Left kidney (tissue), 8 donors: ENCODE measurements at places on chromosomes 12 and 14. TPM values are rescaled to one million over a fixed set of nuclear protein-coding genes. Genes with fewer than 3 reads are reported as not detected.

Gene GALNT9
- 7.3 TPM for polyA plus RNA-seq

Gene TMEM179
- polyA plus RNA-seq = 0.60 TPM

Gene CLEC9A
- polyA plus RNA-seq = 0.76 TPM

Gene IFI27L2
- polyA plus RNA-seq = 17.3 TPM

Gene GLT8D2
- 11.0 TPM for polyA plus RNA-seq

Gene DGLUCY
- 78.7 TPM for polyA plus RNA-seq

Gene KLRF2
- not detected for polyA plus RNA-seq
